Activated T-cell treated with anti-CD3 and anti-CD28 coated beads, Interleukin-2, amount 50 U/mL, for 72 hours (primary cell): ENCODE measurements at places on chromosomes 7 and 10. TPM values are rescaled to one million over a fixed set of nuclear protein-coding genes. Genes with fewer than 3 reads are reported as not detected.

The AKR1C2 gene
- not detected for total RNA-seq

The SH2D4B gene
- total RNA-seq, result 0.46 TPM

The CALHM3 gene
- total RNA-seq, result not detected

The HGF gene
- total RNA-seq, result not detected

The WDR86 gene
- total RNA-seq, result 1.0 TPM

The CAV2 gene
- not detected for total RNA-seq

The WNT16 gene
- total RNA-seq, result not detected

The COPG2 gene
- total RNA-seq, result 27.8 TPM

The PLOD3 gene
- total RNA-seq, result 34.4 TPM

GRCh38 chr10:79397575-79398303 lies 47.7 kb downstream of the ZCCHC24 start:
- no peak for DNase-seq

- no peak for DNase-seq
These were observed 5.3 kb downstream of the ATXN7L1 start for GRCh38 chr7:105871142-105871541.

DNA sequence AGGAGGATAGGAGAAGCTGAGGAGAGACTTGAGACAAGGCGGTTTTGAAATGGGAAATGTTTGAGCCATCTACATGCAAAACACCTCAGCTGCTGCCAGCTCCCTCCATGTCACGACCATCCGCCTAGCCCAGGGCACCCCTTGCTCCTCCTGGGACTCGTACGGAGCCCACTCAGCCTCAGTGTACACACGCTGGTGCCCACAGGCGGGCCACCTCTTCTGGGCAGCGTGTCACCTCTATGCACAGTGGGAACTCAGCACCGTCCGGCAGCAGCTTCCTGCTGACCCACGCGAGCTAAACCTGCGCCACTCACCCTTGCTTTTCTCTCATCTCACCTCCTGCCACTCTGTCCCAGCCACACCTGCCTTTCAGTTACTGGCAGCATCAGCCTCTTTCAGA lies 108.3 kb downstream of the GALNT11 start:
- DNase-seq, result no peak

DNA sequence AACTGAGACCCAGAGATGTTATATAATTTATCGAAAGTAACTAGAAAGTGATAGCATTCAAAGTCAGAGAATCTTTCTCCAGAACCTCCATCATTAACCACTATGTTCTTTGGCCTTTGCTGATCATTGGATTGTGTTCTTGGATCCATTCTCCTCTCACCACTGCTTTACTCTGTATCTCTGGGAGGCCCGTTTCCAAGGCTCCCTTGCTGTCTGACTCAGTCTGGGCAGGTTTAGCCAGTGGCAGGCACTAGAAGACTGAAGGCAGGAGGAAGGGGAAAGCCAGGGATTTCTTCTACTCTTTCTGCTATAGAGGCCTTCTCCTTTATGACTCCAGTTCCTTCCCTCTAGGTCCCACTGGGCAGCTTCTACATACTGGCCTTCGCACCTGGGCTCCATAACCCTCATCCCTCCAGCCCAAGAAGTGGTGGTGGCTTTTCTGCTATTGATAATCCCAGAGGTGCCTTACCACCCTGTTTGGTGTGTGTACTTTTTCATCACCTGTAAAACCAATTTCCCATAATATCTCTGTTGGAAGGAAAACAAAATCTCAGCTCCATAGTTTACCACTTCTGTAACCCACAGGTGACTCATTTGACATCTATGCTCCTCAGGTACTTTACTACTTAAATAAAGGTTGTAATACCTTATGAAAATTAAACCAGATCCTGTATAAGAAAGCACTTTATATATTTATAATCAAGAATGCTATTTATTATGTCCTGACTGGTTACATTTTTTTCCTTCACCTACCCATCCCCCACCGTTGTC lies 36.0 kb downstream of the BCAP29 start:
- no peak for DNase-seq

DNA sequence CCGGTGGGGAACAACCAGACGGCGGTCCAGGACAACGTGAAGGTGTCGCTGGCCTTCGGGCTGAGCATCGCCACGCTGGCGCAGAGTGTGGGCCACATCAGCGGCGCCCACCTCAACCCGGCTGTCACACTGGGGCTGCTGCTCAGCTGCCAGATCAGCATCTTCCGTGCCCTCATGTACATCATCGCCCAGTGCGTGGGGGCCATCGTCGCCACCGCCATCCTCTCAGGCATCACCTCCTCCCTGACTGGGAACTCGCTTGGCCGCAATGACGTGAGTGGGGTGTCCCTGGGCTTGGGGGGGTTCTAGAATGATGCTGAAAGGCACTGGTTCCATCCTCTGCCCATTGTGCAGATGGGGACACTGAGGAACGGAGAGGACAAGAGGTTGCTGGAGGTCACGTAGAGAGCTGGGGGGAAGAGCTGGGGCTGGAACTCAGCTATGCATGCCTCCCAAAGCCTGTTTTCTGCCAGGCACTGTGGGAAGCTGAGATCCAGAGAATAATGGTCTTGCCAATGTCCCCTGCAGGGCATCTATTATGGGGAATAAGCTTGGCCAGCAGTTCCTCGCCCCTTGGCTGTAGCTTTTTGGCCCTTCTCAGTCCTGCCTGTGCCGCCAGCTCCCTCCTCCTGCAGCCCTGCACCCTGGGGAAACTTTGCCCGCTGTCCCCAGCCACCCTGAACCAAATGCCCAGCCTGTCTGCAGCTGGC lies 523 bp downstream of the AQP1 start:
- DNase-seq, result no peak

DNA sequence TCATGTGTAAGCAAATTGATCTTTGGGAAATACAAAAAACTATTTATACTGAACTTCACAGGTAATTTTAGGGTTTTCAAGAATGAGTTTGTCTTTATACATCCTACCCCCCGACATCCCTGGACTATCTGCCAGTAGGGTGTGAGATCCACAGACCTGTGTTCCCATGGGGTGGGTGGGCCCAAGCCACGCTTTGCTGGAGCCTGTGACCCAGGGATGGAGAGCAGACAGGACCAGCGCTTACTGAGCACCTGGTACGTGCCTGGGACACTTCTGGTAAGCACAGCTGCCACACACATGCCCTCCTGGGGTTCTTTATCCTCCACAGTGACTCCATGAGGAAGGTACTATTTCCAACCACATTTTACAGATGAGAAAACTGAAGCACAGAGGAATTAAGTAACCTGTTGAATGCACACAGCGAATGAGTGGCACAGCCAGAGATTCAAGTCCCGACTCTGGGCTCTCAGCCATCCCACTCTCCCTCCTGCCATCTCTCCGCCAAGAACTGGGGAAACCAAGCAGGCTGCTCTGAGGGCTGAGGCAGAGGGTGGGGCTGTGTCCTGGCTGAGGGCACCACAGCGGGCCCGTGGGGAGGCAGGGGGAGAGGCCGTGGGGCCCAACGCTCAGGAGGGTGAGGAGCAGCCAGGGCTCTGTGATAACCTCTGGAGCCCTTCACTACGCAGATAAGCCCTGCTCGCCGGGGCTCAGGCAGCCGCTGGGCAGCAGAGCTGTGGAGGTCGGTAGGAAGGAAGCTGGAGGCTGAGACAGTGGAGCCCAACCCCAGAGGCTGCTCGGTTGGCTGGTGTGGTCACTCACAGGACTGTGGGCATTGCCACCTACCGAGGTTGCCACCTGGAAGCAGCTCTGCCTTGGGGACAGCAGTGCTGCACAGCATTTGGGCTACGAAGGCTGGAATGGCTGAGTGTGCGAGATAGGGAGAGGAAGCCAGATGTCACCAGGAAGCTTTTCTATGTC lies 124.2 kb downstream of the ARHGAP22 start:
- DNase-seq, result no peak

DNA sequence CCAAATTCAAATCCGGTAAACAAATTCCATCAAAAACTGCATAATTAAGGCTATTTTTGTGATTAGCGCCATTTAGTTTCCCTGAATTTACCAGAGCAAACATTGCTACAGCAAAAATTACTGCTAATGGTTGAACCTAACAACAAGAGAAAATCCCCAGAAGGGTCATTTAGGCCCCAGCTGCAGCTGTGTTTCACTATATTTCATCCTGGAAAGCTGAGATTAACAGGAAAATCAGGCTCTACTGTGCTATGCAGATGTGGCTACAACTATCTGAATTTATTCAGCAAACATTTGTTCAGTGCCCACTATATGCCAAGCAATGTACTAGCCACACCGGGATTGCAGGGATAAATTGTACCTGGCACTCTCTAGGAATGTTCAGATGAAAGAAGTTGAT lies 104.0 kb downstream of the PON1 start:
- no peak for DNase-seq

DNA sequence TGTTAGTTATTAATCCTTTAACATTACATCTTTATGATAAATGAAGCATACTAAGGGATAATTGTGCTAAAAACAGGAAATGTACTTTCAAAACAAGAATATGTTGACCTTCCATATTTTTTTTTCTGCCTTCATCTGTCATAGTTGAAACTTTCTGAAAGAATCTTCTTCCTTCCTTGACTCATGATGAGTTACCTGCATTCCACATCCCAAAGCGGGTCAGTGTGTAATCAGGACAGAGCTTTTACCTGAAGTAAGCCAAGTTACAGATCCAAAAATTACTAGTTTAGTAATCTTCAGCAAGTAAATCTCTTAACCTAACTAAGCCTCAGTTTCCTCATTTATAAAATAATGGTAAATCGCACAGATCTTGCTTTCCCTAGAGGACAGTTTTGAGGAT lies 13.4 kb upstream of the ARL4A start:
- DNase-seq, result no peak

- DNase-seq, result no peak
These were observed 511.1 kb upstream of the C7orf33 start for GRCh38 chr7:148079206-148080080.

GRCh38 chr7:131900785-131901287 lies 344.4 kb upstream of the PODXL start:
- no peak for DNase-seq

GRCh38 chr7:151672716-151673115 lies 153.0 kb upstream of the RHEB start:
- no peak for DNase-seq

DNA sequence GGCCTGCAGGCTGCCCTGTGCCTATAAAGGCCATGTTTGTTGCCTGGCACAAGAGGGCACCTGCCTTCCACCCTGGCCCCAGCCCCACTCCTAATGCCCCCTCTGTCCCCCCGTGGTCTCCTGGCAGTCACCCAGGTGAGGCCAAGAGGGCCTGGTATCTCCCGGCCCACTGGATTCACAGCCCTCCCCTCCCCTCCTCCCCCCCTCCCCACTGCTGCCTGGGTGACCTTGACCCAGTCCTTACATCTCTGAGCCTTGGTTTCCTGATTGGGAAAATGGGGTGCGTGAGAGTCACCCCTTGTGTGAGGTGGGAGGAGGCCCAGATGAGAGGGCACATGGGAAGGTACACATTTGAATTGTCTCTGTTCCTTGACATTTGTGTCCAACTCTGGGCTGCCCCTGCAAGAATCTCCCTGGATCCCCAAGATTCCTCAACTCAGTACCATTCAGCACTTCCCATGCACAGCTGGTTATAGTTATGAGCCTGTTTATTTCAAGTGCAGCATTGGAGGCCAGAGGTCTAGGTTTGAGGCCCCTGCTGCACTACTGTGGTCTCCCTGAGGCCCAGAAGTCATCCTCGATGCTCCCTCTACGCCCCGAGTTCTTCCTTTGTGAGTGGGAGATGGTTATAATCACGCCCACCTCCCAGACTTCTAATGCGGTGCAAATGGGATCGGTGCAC lies 58.9 kb downstream of the TMEM270 start:
- no peak for DNase-seq

DNA sequence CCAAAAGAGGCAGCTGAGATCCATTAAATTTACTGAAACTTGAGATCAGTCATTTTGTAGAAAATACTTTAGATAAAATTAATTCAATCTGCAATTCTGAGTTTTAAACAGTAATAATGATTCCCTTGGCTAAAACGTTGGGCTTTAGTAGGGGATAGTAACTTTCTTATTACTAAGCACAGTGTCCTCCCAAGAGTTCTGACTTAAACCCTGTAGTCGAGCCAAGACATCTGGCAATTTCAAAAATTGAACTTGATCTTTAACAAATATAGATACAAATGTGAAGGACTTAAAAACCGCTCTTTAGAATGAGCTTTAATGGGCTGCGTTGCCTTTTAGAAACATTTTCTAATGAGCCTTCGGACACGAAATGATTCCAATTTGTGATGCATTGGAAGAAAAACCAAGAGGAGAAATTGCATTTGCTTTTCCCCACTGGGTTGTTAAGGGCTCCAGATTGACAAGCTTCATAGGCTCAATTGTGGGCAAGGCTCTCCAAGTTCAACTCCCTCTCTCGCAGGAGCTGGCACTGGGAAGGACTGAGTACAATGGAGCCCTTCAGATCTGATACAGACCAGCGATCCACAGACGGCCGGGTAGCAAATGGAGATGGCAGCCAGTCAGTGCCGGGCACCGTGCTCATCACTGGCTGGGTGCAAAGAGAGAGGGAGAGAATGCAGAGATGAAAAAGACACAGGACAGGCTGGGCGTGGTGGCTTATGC lies 921.3 kb upstream of the AUTS2 start:
- no peak for DNase-seq

GRCh38 chr7:84412161-84412969 lies 217.8 kb upstream of the SEMA3A start:
- DNase-seq, result no peak

DNA sequence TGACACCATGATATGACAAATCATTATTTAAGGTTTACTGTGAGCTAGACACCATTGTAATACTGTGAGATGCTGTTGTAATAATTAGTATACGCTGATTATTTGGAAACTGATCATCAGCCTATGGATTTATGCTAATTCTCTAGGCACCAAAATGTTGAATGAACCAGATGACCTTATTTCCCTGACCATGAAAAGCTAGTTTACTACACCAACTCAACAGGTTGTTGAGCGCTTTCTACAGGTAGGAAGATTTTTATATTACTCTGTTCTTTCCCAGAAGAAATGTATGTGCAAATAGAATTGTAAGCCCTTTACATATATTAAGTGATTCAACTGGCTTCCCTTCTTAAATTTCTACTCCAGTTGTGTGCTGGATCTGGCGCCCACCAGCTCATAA lies 6.2 kb downstream of the NRP1 start:
- DNase-seq, result no peak

GRCh38 chr7:47378728-47379395 lies 203.0 kb downstream of the TNS3 start:
- no peak for DNase-seq

- DNase-seq, result no peak
These were observed 134.5 kb upstream of the RET start for GRCh38 chr10:42942279-42942950.

DNA sequence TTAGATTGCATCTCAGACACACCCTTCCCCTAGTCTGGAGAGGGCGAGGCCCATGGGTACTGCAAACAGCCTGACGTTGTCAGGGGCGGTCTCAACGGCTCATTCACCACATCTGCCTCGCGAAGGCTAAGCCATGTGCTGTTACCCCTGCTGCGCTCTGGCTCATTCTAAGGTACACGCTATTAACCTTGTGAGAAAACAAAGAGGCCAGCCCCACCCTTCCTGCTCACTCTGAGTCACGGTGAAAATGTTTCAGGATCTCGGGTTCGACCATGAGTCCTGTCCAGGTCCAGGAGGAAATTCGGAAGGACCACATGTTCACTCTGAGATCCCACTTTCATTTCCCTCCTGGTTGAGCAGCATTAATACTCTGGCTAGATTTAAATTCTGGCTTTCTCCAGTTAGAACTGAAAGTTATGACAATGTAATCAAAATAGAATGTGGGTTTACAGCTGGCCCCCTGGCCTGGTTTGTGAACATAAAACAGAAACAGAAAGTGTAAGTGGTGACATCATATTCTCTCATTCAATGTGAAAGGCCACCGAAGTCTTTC lies 55.2 kb downstream of the EGFR start:
- DNase-seq, result peak; percentile 41
